ENCODE measurements at places on chromosomes 3 and 15.

DNA sequence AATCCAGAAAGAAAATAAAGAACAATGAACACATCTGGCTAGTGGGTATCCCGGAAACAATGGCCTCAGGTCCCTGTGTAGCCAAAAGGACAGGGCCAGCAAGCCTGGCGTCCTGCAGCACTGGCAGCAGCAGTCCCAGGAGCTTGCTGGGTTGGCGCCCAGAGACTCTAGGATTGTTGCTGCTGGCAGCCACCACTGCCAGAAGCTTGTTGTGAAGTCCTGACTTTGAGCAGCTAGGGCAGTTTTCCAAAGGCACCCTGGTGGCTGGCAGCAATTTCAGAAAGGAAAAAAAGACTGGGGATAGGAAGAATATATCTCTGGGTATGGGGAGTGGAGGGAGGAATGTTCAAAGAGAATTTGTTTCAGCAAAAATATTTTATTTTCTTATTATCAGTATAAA is 11.3 kb downstream of the SHQ1 start:
- DNase-seq = peak; percentile 46

- no peak for DNase-seq
These were observed 43.0 kb upstream of the SH3GL3 start for GRCh38 chr15:83404121-83404520.

GRCh38 chr15:93789441-93789840 is 441.9 kb upstream of the MCTP2 start:
- DNase-seq = no peak

DNA sequence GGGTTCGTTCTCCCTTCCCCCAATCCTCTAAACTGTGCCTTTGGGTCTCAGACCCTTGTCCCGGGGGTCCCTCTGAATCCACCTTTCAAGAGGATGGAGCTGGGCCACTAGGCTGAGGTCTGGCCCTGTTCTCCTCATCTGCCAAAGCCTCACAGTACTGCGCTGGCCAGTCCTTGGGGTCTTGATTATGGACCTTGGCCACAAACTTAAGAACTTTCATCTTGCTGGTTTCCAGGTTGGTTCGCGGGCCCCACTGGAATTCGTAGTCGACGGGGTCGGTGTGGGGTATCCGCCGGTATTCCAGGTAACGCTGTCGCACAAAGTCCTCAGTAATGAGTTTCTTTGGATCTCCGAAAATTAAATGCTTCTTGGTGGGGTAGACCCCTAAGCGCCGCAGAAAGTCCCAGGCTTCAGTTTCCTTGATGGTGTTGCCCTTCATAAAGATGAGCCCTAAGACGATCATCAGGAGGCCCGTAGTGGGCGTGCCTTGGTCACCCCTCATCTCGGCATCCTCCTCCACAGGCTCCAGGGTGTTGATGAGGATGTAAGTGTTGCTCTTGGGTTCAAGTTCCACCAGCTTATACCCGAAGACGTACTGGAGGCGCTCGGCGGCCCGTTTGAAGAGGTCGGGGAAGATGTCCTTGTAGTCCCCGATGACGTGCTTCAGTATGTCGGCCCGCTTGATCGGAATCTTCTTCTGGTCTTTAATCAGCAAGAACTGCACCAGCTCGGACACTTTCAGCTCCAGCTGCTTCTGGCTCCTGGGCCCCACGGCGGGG is 727 bp downstream of the NSMCE3 start:
- peak; percentile 36 for DNase-seq

DNA sequence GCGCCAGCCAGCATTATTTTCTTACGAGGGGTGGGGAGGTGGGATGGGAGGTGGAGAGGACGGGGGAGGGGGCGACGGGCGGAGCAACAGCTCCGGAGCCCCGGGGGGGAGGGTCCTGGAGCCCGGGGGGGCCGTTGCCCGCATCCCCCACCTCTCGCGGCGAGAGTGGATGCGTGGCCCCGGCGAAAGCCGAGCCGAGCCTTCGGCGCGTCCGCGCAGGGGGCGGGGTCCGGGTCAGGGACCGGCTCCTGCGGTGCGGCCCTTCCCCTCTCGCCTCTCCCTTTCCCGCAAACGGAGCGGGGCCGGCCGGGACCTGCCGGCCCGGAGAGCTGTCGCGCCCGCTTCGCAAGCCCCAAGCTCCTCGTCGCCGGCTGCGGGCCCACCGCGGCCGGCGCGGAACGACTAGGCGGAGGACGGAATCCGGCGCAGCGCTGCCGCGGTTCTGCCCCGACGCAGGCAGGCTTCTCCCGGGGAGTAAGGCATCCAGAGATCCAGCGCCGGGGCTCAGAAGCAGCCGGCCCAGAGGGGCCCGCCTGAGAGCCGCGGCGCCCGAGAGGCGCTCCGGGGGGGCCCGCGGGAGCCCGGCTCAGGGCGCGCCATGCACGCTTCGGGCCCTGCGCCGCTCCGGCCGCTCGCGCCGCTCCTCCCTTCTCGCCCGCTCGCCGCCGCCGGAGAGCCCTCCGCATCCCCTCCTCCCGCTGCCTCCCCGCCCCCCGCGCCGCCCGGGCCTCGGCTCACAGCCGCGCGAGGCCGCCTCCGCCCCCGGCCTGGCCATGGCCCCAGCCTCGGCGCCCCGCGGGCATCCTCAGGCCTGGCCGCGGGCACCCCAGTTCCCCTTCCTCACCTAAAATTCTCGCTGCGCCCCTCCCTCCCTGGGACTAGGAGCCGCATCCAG is 459 bp upstream of the ADCY5 start:
- DNase-seq = peak; percentile 9

- DNase-seq = no peak
These were observed at the start of gene CNTN3 for GRCh38 chr3:74614107-74614967. Gene CNTN3, minus strand, starts transcription at chr3:74614659. Its CDS starts 93,547 bp downstream, at chr3:74521112.

DNA sequence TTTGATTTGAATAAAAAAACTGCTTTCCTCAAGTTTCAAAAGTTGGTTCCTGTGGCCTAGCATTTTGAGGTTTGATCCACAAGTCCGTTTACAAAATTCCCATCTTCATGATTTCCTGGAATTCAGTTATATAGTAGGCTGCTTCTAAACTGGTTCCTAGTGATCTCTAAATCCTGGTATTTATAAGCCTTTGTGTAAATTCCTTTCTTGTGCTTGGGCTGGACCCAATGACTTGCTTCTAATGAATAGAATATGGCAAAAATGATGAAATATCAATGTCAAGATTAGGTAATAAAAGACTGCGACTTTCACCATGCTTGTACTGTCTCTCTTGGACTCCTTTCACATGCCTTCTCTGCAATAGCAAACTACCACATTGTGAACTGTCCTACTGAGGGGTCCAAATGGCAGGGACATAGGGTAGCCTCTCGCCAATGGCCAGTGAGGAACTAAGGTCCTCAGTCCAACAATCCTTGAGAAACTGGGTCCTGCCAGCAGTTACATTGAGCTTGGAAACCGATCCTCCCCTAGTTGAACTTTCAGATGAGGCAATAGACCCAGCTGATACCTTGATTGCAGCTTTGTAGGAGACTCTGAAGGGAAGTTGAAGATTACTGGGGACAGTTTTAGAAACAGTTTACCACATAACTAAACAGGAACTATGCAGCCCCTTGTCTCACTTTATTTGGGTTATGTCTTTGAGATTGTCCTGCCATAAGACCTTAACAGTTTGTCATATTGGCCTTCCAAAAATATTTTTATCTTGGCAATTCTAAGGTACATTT is 303.9 kb upstream of the TBC1D5 start:
- DNase-seq = no peak

GRCh38 chr15:76711351-76711827 is 193.8 kb downstream of the SCAPER start:
- DNase-seq = no peak

DNA sequence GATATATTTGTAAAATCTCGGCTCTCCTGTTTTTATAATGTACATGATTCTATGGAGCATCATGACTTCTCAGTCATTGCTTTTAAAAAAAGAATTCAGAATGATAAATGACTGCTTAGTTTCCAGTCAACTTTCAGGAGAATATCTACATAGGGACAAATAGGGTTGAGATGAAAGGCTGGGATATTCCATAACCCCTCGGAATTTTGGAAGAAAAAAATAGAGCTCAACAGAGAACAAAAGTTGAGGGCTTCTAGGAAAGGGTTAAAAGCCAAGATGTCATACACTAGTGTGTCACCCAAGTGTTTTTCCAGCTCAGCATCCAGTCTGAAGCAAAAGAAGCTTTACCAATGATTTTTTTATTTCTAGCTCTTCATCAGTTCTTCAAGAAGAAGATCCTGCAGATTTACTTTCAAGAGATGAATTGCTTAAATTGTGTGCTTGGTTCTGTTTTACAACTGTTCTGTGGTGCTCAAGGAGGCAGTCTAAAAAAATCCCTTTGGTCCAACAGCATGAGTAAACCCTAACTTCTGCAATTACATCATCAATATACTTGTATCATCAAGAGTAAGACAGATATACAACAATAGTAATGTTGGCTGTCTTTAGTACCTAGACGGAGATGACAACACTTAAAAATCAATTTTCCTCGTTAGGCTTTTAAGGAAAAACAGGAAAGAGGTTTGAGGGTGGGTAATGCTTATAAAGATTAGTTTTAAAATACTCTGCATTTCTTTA is 979 bp downstream of the UNC13C start:
- DNase-seq = no peak

DNA sequence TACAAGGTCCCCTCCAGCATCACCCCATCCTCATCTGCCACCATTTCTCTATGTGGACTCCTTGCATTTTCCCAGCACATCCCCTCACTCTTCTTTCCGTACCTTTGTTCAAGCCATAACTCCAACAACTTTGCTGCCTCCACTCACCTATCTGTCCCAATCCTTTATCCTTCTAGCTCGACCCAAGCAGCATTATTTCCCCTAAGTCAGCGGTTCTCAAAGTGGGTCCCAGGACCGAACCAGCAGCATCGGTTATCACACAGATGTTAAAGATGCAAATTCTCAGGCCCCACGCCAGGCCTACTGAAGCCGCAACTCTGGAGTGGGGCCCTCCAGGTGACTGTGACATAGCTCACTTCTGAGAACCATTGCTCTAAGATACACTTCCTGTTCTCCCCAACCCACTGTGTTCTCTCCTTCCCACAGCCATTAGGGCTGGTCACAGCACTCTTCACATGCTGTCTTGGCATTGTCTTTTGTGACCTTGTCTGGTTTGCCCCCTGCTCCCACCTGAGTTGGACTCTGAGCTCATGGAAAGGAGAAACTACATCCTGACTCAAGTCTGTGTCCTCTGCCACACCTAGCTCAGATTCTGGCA is 56.2 kb downstream of the AAGAB start:
- no peak for DNase-seq

- DNase-seq = no peak
These were observed 40.9 kb upstream of the MYO5C start for GRCh38 chr15:52336529-52336928.

- DNase-seq = peak; percentile 22
These were observed 495.9 kb upstream of the NAALADL2 start for GRCh38 chr3:174363256-174363655.

GRCh38 chr3:14792691-14793121 is 26.1 kb upstream of the FGD5 start:
- DNase-seq = no peak

DNA sequence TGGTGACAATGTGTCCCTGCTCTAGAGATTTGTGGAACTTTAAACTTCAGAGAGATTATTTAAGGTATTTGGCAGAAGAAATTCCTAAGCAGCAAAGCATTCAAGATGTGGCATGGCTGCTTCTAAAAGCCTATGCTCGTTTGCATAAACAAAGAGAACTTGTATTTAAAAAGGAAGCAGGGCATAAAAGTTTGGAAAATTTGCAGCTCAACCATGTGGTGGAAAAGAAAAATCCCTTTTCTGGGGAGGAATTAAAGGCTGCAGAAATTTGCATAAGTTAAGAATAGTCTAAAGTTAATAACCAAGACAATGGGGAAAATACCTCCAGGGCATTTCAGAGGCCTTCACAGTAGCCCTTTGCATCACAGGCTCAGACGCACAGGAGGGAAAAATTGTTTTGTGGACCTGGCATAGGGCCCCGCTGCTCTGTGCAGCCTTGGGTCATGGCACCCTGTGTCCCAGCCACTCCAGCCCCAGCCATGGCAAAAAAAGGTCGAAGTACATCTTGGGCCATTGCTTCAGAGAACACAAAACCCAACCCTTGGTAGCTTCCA is 1109.1 kb downstream of the OTOL1 start:
- DNase-seq = no peak

DNA sequence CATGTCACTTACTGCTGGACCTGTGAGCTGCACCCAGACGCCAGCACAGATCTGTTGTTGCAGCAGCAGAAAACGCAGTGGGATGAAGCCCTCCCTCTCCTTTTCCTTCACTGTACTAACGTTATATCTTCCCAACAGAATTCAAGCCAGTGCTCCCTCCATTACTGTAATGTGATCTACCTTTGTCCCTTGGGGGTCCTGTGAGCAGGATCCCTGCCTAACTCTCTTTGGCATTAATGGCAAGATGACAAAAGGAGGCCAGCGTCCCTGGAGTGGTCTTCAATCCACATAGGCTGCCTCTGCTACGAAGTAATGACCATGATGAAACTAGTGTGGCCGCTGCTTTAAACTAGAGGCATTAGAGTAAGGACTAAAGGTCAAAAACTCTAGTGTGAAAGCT is 69.3 kb upstream of the SOX14 start:
- DNase-seq = no peak

DNA sequence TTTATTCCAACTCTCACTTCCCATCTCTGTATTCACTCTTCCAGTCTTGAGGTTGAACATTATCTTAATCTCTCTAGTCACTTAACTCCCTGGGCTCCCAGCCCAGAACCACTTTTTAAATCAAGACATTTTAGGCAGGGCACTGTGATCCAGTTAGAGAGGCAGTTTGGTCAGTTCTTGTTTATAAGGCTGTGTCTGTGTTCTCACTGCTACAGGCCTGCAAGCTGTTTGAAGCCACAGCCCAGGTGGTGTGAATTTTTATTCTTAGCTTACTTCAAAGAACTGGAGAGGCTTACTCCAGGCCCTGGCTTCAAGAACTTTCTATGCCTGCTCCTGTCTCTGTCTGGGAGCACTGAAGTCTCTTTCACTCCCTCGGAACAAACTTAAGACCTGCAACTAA is 906.1 kb downstream of the CADM2 start:
- peak; percentile 28 for DNase-seq

DNA sequence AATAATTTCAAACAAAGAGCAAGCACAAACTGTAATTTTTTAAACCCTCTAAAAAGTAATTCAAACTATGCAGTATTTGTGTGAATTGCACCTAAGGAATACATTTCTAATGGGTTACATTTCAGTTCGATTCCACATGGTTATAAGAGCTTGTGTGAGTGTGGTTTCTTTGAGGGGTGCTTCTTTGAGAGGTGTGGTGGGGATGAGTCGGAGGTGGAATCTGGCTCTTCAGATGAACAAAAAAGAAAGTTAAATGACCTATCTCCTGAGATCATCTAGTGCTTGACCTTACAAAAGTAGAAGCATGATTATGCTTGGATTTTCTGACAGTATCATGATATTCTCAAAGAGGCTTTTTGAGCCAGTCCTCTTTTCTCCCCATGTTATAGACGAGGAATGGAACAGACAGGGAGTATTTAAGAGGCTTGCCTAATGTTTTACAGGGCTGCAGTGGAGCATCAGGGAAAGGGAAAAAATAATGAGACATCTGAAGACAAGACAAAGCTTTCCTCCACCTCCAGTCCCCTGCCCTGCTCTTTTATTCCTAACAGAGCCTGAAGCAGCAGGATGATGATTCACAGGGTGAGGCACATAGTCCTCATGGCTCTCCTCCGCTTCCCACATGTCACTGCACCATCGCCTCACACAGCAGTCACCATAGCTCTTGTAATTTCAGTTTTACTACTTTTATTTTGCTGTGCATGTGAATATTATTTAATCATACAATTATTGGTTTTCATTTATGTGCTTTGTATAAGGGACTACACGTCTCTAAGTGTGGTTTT is 82.0 kb downstream of the LYSMD4 start:
- peak; percentile 37 for DNase-seq

- no peak for DNase-seq
These were observed 160.8 kb upstream of the TLE3 start for GRCh38 chr15:70258369-70259027.

GRCh38 chr3:4387210-4388204 is 79.6 kb downstream of the SUMF1 start:
- DNase-seq = no peak

All from astrocyte of the spinal cord (primary cell).